Activated CD4-positive, alpha-beta T cell treated with anti-CD3 and anti-CD28 coated beads, Interleukin-2, amount 10 ng/mL, durations not matched to agents 7 days and 5 days (primary cell): ENCODE measurements at places on chromosomes 3 and 15. TPM values are rescaled to one million over a fixed set of nuclear protein-coding genes. Genes with fewer than 3 reads are reported as not detected.

Gene IGSF10
- total RNA-seq, result not detected

- H3K36me3 ChIP-seq, result no peaks in the 10 kb centered on the region
- H3K4me1 ChIP-seq, result no peaks in the 10 kb centered on the region
These were observed 305.9 kb upstream of the UMPS start for GRCh38 chr3:124424396-124424795.

DNA sequence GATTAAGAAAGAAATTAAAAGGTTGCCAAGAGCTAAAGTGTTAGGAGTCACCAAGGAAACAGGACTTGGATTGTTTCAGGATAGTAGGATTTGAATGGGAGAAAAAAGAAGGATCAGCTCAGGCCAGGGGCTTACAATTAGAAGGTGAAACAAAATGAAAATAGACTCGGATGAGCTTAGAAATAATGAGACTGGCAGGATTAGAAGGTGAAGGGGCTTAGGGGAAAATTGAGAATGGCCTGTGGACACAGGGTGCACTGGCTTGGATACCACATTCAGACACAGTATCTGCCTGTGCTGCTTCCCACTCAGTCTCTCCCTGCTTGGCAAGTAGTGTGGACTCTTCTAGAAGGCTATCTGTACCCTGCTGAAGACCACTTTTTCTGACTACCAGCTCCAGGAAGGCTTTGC, 206.1 kb upstream of the ATP10A start:
- H3K4me1 ChIP-seq, result no peaks in the 10 kb centered on the region
- H3K36me3 ChIP-seq, result no peaks in the 10 kb centered on the region
- peaks cover 12% of the 10 kb centered on the region for H3K27me3 ChIP-seq
- H3K27ac ChIP-seq, result no peak overlapping the region

DNA sequence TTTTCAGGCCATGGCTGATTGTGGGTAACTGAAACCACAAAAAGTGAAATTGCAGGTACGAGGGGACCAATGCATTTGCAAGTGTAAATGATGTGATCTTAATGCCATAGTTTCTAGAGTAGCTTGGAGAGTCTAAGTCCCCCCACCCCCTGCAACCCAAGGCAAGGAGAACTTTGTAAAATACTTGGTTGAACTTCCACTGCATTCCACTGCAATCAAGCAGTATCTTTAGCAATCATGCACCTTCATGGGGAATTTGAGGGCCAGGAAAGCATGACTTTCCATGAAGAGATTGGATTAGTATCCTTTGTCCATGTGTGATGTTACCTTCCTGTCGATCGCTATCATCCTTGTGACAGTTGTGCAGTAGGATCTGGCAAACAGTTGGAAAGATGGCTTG, 11.4 kb upstream of the CYP8B1 start:
- peaks cover 5% of the 10 kb centered on the region for H3K4me1 ChIP-seq
- no peak for DNase-seq

- no peaks in the 10 kb centered on the region for H3K36me3 ChIP-seq
- no peak overlapping the region for H3K27ac ChIP-seq
- DNase-seq, result no peak
- peaks cover 26% of the 10 kb centered on the region for H3K4me1 ChIP-seq
These were observed 154.6 kb downstream of the APBA2 start for GRCh38 chr15:29040370-29040751.

Gene TRIM42
- total RNA-seq, result not detected

- no peak overlapping the region for H3K4me3 ChIP-seq
- DNase-seq, result no peak
- H3K27me3 ChIP-seq, result no peaks in the 10 kb centered on the region
- H3K4me1 ChIP-seq, result no peaks in the 10 kb centered on the region
These were observed 139.1 kb upstream of the RAD18 start for GRCh38 chr3:9102240-9102981.

GRCh38 chr15:40743921-40744814, 10.9 kb downstream of the RMDN3 start:
- H3K27ac ChIP-seq, result peak overlapping the region; percentile 92
- H3K27me3 ChIP-seq, result no peaks in the 10 kb centered on the region

GRCh38 chr3:124700880-124701684, 29.2 kb upstream of the UMPS start:
- no peak for DNase-seq
- peaks cover 35% of the 10 kb centered on the region for H3K27me3 ChIP-seq
- H3K27ac ChIP-seq, result no peak overlapping the region

- H3K27me3 ChIP-seq, result peaks cover 22% of the 10 kb centered on the region
- H3K4me3 ChIP-seq, result no peak overlapping the region
- no peak overlapping the region for H3K27ac ChIP-seq
- DNase-seq, result no peak
- H3K4me1 ChIP-seq, result peaks cover 32% of the 10 kb centered on the region
These were observed 881.8 kb upstream of the NR2F2 start for GRCh38 chr15:95448531-95449229.

Gene ADAMTS9
- total RNA-seq, result not detected

- no peaks in the 10 kb centered on the region for H3K36me3 ChIP-seq
- H3K4me1 ChIP-seq, result no peaks in the 10 kb centered on the region
- H3K4me3 ChIP-seq, result no peak overlapping the region
- H3K27ac ChIP-seq, result no peak overlapping the region
- H3K27me3 ChIP-seq, result peaks cover 2% of the 10 kb centered on the region
- DNase-seq, result no peak
These were observed 28.1 kb downstream of the IGSF10 start for GRCh38 chr3:151432616-151433372.

Gene MYO9A
- total RNA-seq, result 21.8 TPM
